ENCODE measurements at places on chromosomes 4 and X. TPM values are rescaled to one million over a fixed set of nuclear protein-coding genes. Genes with fewer than 3 reads are reported as not detected.

The GNRHR gene
- 0.13 TPM for total RNA-seq

The SSR4 gene
- total RNA-seq: 136 TPM

The TKTL2 gene
- under 0.01 TPM for total RNA-seq

The TGIF2LX gene
- total RNA-seq: not detected
